Spleen (tissue), 13 donors: ENCODE measurements at places on chromosomes 12 and 14. TPM values are rescaled to one million over a fixed set of nuclear protein-coding genes. Genes with fewer than 3 reads are reported as not detected.

The UNG gene
- 25.4 TPM for total RNA-seq

DNA sequence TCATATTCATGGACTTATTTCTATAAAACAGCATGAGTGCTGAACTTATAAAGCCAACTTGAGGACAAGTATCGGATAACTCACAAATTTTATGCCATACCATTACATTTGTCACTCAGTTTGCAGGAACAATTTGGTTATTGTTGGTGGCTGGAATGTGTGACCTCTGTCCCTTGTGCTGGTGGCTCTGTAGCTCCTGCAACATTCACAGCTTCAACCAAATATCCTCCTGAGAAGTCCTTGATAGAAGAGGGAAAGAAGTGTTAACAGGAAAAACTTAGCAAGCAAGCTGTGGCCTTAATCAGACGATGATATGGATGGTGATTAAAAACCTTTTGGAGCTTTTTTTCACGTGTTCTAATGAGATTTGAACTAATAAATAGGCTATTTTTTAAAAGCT, 61.0 kb upstream of the DNM1L start:
- DNase-seq: no peak

The NUMB gene
- total RNA-seq: 86.8 TPM

- DNase-seq: no peak
Measured at GRCh38 chr12:4700621-4701026, 19.6 kb upstream of the GALNT8 start.

The DRAM1 gene
- 26.6 TPM for total RNA-seq

GRCh38 chr14:74459289-74459946, 33.4 kb upstream of the SYNDIG1L start:
- DNase-seq: no peak

GRCh38 chr14:32491416-32492016, 162.4 kb downstream of the AKAP6 start:
- no peak for DNase-seq

DNA sequence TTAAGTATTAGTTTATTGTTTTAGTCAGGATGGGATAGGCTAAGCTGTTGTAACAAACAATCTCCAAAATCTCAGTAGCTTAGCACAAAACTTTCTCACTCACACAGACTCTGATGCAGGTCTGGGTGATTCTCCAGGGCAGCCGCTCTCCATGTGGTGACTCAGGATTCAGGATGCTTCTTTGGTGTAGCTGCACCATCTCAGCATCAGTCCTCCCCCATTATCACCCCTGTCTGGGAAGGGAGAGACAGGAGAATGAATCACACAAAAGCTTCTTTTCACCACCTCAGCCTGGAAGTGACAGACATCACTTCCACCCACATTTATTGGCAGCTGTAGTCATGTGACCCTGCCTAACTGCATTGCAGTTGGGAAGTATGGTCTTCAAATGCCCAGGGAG, 142.3 kb downstream of the DICER1 start:
- DNase-seq: no peak

DNA sequence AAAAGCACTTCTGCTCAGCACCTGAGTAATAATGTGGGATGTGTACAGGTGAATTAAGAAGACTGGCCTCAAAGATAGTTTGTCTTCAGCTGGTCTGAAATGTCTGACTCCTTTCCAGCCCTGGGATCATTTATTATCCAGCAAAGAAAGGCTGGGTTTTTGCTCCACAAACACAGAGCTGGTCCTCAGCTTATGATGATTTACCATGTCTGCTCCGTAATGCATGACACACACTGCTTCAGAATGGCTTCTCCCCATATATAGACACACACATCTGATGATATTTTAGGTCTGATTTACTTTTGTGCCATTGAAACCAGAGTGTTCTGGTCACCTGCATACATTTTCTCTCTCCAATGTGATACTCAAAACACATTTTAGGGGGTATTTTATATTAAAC, 225.0 kb downstream of the SLC25A21 start:
- no peak for DNase-seq

The PRH1 gene
- total RNA-seq: 25.4 TPM

GRCh38 chr14:54127526-54127925, 170.9 kb upstream of the BMP4 start:
- no peak for DNase-seq

DNA sequence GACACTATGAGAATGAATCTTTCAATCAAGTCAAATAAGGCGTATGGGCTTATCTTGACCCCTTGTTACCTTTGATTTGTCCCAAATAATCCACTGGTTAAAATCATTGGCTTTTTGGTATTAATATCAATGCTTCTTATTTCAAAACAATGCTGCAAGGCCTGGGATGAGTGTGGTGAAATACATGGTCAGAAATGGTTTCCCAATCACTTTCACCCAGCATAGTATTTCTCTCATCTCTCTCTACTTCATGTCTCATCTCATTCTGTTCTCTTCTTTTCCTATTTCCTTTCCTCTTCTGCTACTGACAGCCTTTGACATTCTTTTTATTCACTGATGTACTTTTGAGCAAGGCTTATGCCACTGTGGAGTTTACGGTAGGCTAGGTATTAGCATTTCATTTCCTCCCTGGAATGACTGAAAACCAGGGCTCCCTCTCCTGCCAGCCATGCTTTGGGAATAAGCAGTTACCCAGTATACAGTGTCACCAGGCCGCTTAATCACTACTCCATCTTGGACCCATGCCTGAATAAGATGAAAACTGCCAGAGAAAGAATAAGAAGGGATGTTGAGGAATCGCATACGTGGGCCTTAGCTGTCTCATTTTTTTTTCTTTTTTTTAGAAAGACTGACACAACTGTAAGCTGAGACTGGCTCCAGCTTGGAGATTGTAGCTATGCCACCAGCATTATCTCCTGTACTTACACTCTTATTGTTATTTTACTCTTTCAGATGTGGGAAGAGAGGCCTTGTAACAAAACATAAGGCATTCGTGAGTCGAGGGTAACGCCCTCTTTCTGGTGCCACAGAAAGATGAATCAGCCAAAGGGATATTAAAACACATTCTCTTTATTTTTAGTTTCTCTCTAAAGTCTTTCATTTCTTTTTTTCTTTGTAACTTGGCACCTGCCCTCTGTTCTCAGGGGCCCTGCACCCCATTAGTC, 53.5 kb downstream of the IGF1 start:
- no peak for DNase-seq

DNA sequence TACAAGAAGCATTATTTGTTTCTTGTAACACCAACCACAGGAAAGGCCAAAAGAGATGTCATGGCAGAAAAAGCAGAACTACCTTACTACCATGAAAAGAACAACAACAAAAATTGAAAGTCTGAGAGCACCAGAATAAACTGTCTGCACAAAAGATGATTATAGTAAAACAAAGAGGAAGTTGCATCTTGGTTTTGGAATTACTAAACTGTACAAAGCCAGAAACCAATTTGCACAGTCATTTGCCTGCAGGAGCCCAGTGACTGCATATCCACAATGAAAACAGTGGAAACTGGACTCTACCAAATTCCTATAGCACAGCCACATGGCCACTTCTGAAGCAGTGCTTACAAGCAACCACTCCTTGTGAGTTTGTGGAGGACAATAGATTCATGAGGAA, 276.2 kb downstream of the SSPN start:
- DNase-seq: no peak

DNA sequence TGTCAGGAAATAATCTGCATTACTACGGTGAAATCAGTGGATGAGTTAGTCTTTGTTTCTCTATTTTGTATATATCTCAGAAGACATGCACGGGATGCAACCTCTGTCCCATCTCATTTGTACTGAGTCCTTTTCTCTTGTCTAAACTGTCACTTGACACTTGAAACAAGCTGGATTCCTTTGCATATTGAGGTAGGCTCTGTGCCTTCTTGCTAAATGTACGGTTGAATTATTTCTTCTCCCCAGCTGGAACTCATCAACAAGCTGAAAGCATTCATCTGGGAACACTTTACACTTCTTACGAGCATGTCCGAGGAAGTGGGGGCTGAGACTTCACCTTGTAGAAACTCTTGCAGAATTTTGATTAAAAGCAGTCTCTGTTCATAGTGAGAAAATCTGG, 119.5 kb downstream of the VEZT start:
- no peak for DNase-seq

The SAMD4A gene
- total RNA-seq: 24.5 TPM

DNA sequence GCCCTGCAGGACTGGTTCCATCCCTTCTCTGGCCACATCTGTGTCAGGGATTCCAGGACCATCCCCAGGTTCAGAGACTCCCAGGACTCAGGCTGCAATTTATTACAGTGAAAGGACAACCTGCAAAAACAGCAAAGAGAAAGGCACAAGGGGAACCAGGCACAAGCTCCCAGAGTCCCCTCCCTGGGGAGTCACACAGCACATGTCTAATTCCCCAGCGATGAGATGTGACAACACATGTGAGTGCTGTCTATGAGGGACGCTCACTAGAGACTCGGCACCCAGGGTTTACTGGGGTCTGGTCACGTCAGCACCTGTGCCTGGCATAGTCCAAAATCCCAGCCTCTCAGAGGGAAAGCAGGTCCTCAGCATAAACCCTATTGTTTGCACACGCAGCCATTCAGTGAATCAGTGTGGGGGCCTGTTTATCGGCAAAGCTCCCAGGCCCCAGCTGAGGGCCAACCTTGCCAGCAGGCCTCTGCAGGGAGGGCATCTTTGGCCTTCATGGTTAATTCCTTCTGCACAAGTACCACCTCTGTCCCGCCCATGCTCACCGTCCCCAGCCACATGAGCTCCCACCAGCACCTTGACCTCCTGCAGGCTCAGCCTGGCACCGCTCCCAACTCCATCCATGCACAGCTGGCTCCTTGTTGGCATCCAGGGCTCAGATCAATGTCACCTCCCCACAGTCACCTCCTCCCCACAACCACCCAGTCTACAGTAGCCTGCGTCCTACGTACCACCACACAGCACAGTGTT, 198.9 kb upstream of the SFSWAP start:
- DNase-seq: no peak

- DNase-seq: no peak
Measured at GRCh38 chr12:22722779-22723178, 97.8 kb downstream of the ETNK1 start.

DNA sequence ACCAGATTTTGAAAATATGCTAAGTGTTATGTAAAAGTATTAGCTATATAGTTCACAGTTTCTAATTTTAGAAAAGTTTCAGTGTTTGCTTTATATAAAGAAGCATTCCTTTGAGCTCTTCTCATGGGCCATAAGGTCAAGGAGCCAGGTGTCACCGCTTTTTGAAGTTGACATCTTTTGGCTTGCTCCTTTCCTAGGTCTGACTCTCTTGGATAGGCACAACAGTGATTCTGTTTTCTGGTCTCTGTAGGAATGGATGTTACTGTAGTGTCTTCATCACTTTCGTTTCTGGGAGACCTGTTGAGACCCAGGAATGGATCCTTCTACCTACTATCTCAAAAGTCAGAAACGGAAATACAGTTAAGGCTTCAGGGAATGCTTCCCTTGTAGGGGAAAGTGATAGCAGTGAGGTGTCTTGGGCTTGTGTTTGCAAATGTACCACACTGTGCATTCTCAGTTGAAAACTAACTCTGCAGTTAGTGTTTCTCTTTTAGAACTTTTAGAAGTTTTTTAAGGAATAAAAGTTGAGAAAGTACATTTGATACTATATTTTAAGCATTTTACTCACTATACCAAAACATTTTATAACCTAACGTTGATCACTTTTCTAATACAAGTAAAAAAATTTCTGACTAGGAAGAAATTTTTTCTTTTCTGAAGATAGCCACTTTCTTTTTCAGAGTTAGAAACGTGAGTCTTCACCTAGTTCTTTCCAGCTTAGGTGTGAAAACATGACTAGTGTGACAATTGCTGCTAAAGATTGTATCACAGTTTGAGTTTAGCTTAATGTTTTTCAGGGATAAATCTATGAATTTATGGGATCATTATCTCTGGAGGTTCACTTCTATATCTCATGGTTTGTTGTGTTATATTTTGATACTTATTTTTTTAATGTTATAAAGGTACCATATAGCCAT, 20.8 kb downstream of the VRK1 start:
- DNase-seq: no peak

- DNase-seq: no peak
Measured at GRCh38 chr12:82522762-82523161, 163.9 kb upstream of the TMTC2 start.

DNA sequence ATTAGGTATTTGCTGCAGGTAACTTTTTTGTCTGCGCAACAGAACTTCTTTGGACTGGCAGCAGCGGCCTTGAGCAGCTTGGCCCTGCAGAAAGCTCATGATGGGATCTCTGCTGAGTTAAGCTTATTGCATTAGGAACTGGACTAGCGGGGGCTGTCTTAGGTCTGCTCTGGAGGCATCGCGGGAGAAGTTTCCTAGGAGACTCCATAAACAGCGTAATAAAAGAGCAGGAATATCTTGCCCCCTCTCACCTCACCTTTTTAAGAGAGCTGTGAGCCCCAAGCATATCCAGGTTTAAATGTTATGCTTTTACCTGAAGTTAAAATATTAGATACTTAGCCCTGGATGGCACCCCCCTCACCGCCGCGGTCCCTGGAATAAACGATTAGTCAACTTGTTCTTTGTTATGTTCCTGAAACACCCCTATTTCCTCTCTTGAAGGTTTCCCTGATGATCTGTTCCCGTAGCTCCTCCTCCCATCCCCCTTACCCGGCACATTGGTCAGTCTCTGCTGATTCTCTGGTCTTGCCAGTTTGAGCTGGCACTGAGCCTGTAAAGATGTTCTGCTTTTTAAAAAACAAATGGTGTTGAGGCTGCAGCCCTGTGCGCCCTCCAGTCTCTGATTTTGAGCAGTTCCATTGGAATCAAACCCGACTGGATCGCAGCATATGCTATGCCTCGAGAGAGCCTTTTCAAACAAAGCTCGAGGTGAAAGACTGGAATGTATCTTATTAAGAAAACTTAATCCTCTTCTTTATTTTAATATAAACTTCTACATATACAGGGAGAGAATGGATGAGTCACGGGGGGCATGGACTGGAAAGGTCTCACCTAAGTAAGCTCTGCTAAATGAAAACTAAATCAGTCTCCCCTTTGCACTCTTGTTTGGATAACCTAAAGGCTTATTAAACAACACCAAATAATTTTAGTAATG, 1.9 kb downstream of the MLXIP start:
- DNase-seq: peak; percentile 81

- DNase-seq: no peak
Measured at GRCh38 chr14:102504328-102504999, 5.1 kb downstream of the ANKRD9 start.

DNA sequence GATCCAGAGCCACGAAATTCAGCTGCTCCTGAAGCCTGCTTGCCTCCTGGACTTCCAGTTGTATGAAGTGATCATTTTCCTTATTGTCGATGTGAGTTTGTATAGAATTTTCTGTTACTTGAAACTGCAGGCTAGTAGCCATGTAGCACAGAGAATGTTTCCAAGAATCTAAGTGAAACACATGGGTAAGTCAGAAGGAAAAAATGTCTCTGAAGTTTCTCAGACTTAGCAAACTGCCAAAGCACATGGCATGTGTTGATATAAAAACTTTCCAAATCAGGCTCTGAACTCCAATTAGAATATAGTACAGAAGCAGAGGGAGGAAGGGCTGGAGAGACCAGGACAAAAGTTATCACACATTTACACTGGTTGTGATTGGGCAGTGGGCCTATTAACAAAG, 9.8 kb upstream of the PCNX1 start:
- no peak for DNase-seq

GRCh38 chr12:28683366-28683765, 465.7 kb upstream of the FAR2 start:
- no peak for DNase-seq

GRCh38 chr12:78871566-78871965, 7.0 kb downstream of the SYT1 start:
- no peak for DNase-seq
